Hindlimb muscle (tissue), 1 donor: ENCODE measurements at places on chromosomes 7 and 10. TPM values are rescaled to one million over a fixed set of nuclear protein-coding genes. Genes with fewer than 3 reads are reported as not detected.

C1QL3 gene
- polyA plus RNA-seq = not detected

ERV3-1 gene
- polyA plus RNA-seq = 15.5 TPM

LIPM gene
- not detected for polyA plus RNA-seq

DNA sequence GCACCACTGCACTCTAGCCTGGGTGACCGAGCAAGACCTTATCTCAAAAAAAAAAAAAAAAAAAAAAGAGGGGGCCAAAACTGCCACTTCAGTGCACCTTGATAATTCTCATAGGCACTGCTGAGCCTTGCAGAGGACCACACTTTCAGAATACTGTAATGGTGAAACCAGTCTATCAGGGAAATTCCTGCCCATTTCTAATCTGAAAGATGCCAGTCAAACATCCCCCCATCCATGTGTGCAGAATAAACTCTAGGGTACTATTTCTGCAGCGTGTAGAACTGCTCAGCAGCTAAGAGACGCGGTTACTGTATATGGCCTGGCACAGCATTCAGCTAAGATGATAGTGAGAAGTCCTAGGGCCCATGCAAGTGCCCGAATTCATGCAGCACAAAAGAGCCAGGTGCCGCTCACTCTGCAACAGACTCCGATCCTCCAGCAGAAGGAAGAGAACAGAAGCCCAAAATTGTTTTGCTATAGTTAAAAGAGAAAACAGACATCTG is 286.8 kb upstream of the KLF14 start:
- no peak for DNase-seq

- peak; percentile 36 for DNase-seq
Measured at GRCh38 chr7:28474282-28474638, 61.9 kb downstream of the CREB5 start.

DNA sequence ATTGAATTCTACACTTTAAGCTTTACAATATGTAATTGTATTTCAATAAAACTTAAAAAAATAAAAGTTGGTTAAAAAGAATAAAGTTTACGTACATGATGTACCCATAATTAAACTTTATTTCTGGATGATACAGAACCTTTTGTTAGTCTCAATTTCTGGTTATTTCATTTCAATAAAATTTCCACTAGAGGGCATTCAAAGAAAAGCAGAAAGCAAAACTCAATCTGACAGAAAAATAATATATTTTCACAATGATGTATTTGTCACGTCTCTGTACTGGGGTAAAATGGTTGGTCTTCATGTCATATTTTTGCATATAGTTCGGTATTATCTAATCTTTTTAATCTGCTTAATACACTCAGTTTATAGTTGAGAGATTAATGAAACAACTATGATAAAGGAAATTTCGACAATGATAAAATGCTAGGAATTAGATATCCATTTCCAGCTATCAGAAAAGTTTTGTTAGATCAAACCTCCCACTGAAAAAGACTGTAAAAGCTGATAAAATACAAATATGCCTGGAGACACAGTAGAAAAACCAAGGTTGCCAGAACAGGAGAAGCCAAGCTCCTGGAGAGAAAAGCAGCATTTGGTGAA is 27.4 kb downstream of the ASZ1 start:
- no peak for DNase-seq

DNA sequence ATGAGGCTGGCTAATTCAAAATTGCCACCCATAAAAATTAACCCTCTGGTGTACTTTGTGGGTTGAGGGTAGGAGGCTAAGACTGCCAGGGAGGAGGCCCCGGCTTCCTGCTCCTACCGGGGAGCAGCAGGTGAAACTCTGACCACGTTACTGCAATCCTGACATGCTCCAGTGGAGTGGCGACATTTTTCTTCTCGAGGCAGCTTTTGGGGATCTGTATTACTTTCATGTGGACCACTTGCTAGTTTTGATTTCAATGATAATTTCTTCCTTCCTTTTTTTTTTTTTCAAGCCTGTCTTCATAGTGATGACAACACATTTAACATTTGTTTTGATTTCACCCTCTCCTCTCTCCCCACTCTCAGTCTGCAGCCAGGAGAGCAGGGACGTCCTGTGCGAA is 14.6 kb downstream of the GATA3 start:
- DNase-seq = no peak

DNA sequence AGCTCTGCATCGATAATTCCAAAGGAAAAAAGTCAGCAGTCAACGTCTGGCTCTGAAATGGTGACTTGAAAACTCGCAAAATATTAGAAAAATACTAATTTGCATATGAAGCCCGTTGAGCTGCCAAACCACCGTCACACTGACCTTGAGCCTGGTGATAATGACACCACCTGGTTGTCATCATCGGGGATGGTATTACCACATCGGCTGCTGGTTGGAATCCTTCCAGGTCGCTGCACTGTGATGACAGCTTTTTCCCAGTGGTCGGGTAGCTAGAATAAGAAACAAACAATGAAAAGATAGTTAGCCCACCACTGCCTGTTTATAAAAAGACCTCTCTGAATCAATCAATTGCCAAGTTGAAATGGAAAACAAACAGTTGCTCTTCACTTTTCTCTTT is 41.6 kb downstream of the LAMB1 start:
- DNase-seq = no peak

- no peak for DNase-seq
Measured at GRCh38 chr10:28661035-28661434, 16.3 kb upstream of the BAMBI start.

GRCh38 chr10:78830976-78831375 is 237.8 kb upstream of the ZMIZ1 start:
- no peak for DNase-seq

DNA sequence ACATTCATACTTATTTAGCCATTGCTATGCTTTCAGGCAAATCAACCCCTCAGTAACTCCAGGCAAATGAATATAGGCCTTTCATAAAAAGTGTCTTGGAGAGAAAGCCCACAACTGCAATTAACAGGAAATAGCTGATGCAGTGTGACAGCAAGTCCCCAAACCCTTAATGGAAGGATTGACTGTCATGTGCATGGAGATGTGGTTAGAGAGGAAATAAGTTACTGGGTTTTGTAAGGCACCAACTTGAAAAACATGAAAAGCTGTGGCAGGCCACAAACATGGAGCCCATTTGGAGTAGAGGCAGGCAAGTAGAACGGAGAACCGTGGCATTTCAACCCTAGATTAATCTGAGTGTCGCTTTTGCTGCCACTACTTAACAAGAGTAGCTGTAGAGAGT is 549.4 kb upstream of the C7orf33 start:
- no peak for DNase-seq

DNA sequence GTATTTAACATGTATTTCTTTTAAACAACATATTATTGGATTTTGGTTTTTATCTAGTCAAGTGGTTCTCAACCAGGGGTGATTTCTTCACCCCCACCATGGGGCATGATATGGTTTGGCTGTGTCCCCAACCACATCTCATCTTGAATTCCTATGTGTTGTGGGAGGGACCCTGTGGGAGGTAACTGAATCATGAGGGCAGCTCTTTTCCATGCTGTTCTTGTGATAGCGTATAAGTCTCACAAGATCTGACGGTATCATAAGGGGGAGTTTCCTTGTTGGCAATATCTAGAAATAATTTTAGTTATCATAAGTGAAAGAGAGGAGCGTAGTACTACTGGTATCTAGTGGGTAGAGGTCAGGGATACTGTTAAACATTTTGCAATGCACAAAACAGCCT is 37.6 kb downstream of the TMEM168 start:
- no peak for DNase-seq

DNA sequence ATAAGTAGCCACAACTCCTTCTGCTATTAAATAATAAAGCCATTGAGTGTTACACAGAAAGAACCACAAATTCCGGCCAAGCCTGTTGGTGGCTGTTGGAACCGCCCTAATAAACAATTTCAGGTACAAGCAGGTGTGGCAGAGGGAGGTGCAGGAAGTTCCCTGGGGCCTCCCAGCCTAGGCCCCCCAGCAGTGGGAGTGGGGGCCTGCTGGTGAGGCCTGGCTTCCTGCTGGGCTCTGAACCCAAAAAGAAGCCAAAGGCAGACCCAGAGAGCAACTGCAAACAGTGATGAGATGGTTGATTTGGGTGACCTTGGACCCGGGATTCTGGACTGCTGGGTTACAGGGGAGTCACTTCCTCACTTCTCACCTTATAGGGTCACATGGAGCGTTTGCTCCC is 21.0 kb upstream of the LMTK2 start:
- no peak for DNase-seq
